Activated T-helper 1 cell treated with Interleukin-2 at 50 U/mL for 16 hours (primary cell): ENCODE measurements at places on chromosomes 1 and 21.
A peak's percentile ranks its signal among the peaks of the same experiment; 100 is the strongest.

DNA sequence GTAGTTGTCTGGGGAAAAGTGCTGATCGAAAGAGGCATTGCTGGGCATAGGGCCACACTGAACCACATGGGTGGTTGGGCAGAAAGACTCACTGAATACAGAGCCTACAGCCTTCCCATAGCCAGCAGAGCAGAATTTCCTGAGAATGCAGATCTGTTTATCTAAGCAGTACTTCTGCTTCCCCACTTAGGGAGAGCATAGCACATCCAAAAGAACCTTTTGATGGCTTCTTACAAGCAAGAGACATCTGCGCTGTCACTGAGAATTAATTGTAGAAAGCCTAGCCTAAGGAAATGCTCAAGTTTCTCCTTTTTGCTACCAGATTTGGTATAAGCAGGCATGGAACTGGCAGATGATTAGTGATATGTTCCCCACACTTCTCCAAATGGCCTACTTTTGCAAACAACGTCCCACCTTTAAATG is 13.0 kb upstream of the KLHDC8A start:
- no peak for DNase-seq

- DNase-seq, result no peak
Observed at GRCh38 chr1:201463071-201463552, 5.9 kb downstream of the PHLDA3 start.

DNA sequence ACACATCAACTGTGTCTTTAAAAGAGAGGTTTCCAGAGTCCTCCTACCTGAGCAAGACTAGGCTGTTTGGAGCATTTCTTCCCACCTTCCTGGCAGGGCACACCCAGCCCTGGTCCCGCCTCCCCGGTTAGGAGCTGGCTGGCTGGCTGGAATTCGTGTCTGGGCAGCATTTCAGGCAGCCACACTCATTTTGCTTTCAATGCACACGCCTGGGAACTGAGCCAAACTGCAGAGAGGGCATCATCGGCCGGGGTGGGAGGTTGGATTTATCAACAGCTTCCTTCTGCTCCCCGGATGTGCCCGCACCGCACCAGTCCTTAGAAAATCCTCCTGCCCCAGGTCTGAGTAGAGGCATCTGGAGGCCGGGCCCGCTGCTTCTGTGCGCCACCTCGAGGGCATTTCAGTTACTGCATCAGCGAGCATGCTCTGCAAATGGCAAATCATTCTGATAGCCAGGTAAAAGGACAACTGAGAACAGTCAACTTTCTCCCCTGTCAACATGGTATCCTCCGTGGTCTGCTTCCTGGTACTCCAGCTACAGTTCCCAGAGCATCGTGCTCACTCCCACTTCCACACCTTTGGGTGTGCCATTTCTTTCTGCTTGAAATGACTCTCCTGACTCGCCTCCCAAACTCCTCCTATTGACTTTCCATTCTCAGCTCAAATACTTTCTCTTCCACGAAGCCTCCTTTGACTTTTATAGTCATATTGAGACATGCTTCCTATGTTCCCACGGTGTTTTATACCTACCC is 20.6 kb downstream of the TCEA3 start:
- peak; percentile 72 for DNase-seq

GRCh38 chr21:29801122-29801521 is 138.7 kb downstream of the GRIK1 start:
- DNase-seq, result no peak

DNA sequence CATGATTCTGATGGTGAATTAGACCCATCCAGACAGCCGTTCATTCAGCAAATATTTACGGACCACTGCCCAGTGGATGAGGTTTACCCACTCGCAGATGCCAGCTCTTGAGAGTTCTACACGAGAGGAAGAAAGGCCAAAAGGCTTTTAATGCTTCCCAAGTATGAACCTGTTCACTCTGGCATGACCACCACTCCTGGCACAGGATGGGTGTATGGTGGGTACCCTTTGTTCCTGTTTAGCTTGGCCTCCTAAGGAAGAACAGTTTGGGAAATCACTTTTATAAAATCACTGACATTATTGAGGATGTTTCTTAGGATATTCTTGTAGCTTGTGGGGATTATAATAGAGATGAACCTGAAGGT is 67.2 kb downstream of the HMGB4 start:
- DNase-seq, result no peak

DNA sequence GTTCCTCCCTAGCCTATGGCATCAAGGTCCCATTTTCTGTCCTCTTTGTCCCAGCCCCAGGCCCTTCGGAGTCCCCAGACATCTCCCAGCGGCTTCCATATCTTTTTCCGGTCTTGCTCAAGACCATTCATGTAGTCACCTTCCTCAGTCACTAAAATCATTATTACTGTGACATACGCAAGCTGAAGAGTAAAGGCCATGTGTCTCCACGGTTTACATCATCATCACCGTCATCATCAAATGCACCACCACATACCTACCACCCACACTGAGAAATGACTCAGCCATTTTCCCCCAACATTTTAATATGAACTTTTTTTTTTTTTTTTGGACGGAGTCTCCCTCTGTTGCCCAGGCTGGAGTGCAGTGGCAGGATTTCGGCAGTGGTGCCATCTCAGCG is 43.4 kb downstream of the FHAD1 start:
- no peak for DNase-seq

DNA sequence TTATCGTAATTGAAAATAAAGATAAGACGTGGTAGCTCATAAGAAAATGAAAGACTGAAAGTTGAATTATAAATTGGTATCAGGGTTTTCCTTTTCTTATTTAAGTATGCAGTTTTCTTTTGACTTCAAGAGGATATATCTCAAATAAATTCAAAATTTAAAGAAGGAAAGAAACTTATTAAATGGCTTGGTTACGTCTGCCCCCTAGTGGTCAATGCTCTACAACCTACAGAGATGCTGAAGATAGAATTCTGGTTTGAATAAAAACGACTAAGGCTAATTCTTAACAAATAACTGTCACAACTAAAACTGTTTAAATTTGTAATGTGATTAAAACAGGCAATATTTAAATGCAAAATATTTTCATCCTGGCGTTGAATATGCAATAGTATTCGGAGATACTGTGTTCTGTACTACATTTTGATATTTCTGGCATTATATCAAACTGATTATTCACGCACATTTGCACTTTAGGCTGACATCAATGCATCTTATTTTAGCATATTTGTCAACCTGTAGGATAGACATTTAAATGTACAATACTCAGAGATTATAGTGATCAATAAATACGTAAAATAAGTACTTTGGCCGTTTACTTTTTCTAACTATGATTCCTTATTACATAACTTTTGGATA is 26.8 kb downstream of the IFI44 start:
- DNase-seq, result no peak

GRCh38 chr1:29447368-29447767 is 211.0 kb downstream of the PTPRU start:
- DNase-seq, result no peak

DNA sequence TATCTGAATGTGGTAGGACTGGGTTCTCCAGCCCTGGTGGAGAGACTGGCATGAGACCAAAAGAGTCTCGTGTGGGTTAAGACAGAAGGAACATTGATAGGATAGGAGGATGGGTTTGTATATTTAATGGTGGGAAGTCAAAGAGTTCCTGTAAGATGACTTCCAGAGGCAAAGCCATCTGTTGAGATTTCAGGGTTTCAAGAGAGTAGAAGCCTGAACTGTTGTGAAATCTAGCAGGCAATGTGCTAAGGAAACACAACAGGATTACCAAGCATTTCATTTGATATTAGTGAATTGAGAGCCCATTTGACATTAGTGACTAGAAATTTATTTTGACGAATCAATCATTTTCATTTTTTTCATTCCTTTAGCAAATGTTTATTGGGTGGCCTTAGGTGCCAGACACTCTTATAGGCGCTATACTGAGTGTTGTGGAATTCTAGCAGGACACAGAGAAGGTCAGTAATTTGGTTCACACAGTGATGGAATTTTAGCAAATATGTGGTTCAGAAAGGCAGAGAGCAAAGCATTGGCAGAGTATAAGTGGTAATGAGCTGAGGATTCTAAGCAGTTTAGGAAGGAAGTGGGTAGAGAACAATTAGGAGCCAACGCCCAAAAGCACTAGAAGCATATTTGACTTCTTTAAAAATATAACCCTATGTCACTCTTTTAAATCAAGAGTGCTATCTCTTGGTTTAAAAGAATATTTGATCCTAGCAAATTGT is 149.3 kb downstream of the AK5 start:
- no peak for DNase-seq

GRCh38 chr1:70863239-70863638 is 184.4 kb downstream of the PTGER3 start:
- DNase-seq, result no peak
